Coronary artery (tissue), 2 donors: ENCODE measurements at places on chromosomes 6 and 20.
A peak's percentile ranks its signal among the peaks of the same experiment; 100 is the strongest.

- DNase-seq, result no peak
These were observed 140.5 kb upstream of the CDYL start for GRCh38 chr6:4635666-4636065.

DNA sequence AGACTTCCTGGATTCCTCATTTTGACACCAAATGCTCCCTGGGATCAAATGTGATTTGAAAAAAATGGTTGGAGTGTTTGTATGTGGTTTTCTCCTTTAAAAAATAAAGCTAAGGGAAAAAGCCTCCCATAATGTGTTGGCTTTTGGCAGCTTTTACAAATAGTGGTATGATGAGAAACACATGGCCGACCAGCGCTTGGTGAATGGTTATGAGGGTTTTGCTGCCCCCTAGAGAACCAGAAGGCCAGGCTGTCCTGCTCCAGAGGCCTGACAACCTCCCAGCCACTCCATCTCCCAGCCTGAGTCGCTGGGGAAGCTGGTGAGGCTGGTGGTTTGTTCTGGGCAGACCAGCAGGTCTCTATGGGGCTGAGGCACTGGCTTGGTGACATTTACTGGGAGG, 69.3 kb downstream of the CLIC5 start:
- DNase-seq, result no peak

DNA sequence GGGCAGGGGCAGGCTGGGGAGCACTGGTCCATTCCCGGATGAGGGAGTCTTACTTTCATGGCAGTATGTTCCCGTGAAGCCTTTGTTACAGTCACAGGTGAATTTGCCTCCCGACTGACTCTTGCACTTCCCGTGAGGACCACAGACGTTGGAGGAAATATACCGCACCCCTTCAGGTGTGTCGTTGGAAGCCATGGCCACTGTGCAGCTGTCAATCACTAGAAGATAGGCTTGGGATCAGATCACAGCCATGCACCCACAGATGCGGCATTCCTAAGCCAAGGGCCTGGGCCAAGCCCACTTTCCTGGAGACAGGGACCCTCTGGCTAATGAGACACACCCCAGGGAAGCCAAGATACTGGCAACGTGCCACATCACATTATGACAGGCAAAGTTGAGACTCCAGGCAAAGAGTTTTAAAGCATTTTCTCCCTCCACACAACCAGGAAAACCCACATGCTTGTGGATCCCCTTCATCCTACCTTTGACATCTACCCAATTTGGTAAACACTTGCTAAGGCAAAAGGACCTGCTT, 26.8 kb downstream of the JAG1 start:
- peak; percentile 69 for DNase-seq

DNA sequence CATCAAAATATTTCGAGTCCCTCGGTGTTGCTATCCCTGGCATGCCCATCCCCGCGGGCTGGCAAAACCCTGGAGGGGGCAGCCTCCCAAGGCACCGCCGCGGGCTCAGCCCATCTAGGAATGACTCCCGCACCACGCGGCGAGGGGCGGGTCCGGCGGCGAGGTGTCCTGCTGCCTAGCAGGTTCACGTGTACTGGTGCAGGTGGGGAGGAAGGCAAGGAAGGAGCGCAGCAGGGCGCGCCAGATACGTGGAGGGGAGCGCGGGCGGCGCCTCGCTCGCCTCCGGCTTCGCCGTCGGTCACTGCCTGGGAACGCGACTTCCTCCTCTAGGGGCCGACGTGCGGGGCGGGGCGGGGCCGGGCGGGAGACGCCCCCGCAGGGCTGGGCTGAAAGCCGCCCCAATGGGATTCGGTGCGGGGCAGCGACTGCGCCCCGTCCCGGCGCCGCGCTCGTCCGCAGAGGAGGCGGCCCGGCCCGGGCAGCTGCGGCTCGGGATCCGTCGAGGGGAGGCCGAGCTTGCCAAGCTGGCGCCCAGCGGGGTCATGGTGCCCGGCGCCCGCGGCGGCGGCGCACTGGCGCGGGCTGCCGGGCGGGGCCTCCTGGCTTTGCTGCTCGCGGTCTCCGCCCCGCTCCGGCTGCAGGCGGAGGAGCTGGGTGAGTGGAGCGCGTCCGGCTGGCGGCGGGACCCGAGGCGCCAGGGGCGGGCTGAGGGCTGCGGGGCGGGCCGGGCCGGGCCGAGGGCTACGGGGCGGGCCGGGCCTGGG, at the start of gene DCBLD1:
Gene DCBLD1 (plus strand): TSS at position 435 of the 764 bp plus-strand sequence. CDS start 108 bp downstream, at position 543.
- peak; percentile 86 for DNase-seq

- no peak for DNase-seq
These were observed at the start of gene HNF4A for GRCh38 chr20:44355498-44356352. Gene HNF4A, plus strand, starts transcription at chr20:44355699. Its CDS starts 106 bp downstream, at chr20:44355805.

DNA sequence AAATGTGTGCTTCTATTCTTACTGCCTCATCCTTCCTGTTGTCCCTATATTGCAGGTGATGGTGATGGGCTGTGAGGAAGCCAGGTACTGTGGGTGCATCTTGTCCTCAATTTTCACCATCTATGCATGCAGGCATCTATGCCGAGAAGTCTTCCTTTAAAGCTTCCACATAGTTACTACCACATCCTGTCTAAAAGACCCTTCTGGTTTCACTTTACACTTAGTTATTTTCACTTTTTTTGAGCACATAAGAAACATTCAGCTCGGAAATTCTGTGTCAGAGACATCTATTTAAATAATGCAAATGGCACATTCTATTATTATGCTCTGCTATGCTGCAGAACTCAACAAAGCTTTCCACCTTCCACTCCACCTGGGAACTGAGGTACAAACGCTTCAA, 28.2 kb upstream of the FABP7 start:
- DNase-seq, result no peak

GRCh38 chr6:118744261-118744941, 93.0 kb upstream of the CEP85L start:
- no peak for DNase-seq

GRCh38 chr6:157513004-157513603, 132.1 kb downstream of the ZDHHC14 start:
- no peak for DNase-seq

DNA sequence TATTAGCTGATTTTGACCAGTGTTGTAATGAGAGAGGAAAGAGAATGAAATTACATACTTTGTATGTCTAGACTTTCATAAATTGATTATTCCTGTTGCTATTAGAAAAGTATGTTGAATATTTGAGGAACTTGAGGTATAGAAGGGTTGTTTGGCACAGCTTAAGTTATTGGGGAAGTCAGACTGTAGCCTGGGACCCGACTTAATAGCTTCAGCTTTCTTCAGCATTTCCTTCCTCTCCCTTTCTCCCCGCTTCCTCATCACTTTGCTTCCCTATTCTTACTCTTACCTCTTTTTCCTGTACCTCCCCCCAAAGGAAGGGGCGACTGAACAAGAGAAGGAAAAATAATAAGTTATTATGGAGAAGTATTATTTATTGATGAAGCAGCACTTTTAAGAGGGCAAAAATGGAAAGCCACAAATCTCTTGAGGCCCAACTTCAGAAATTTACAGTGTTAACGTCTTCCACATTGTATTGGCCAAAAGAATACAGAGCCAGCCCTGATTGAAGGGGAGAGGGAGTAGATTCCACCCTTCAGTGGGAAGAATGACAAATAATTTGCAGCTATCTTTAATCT, 7.4 kb downstream of the SENP6 start:
- DNase-seq, result no peak

DNA sequence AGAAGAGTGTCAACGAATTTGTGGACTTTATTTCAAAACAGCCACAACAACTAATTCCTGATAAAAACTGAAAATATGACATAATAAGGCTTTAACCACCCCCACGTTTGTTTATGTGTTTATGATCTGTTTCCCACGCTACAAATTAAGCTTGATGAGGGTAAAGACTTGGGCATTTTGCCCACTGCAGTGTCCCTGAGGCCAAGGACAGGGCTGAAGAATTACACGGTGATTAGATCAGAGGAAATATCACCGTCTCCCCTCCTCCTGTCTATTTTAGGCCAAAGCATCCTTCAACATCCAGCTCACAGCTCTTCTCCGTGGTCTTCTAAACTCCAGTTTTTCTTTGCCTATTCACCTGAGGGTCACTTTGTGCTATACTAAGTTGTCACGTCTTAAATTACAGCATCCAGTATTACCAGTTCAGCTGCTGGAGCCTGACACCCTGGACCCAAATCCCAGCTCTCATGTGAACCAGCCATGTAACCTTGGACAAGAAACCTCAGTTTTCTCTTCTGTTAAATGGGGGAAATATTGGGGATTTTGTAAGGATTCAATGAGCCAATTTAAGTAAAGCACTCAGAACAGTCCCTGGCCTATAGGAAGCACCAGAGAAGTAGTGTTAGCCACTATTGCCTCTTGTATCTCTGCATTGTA, 15.2 kb upstream of the ARFGEF2 start:
- no peak for DNase-seq

GRCh38 chr6:45026003-45026516, 302.1 kb upstream of the RUNX2 start:
- no peak for DNase-seq

GRCh38 chr6:17965397-17965796, 22.0 kb downstream of the KIF13A start:
- DNase-seq, result no peak

GRCh38 chr6:210778-211374, 81.4 kb upstream of the DUSP22 start:
- DNase-seq, result no peak

- DNase-seq, result no peak
These were observed 78.2 kb downstream of the UBE3D start for GRCh38 chr6:82987416-82987815.

DNA sequence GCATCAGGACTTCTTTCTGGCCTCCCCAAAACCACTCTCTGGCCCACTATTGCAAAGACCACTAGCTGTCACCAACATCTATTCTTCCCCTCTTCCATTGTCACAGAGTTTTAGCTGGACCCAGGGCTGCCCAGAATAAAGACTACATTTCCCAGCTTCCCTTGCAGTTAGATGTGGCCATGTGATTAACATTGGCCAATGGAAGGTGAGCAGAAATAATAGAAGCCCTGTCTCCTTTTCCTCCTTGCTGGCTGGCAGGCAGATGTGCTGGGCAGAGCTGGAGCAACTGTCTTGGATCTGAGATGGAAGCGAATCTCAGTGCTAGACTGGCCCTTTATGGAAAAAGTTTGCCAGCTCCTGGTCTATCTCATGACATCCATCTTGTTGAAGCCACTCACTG, 97.0 kb downstream of the KCNB1 start:
- DNase-seq, result no peak

GRCh38 chr6:53641348-53641747, 24.2 kb downstream of the KLHL31 start:
- no peak for DNase-seq

GRCh38 chr6:128208851-128209580, 308.2 kb upstream of the THEMIS start:
- no peak for DNase-seq

GRCh38 chr6:14735956-14736486, 509.8 kb upstream of the JARID2 start:
- DNase-seq, result no peak

GRCh38 chr6:11224252-11224965, 8.1 kb downstream of the NEDD9 start:
- no peak for DNase-seq

DNA sequence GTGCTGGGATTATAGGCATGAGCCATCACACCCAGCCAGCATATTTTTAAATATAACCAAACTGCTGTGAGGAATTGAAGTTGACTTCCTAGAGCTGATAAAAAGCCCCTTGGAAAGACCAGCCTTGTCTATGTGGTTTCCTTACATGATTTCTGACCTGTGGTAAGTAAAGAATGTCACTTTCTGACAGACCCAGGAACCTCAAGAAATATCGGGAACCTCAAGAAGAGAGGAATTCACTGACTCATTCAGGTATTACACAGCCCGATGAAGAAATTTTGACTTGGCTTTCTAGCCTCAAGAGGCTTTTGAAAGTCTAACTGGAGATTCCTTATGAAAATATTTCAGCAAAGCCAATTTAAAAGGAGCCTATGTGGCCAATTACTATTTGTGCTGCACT, 71.8 kb downstream of the FOXF2 start:
- no peak for DNase-seq

- no peak for DNase-seq
These were observed 8.3 kb upstream of the ADRM1 start for GRCh38 chr20:62294516-62294915.
